Activated CD8-positive, alpha-beta T cell treated with anti-CD3 and anti-CD28 coated beads, Interleukin-2, amount 10 ng/mL, durations not matched to agents 7 days and 5 days (primary cell): ENCODE measurements at places on chromosomes 13 and 19. TPM values are rescaled to one million over a fixed set of nuclear protein-coding genes. Genes with fewer than 3 reads are reported as not detected.

The GPR183 gene
- 5.2 TPM for total RNA-seq

The ZNF575 gene
- total RNA-seq = 3.4 TPM

The TMEM38A gene
- 0.60 TPM for total RNA-seq

The SMIM17 gene
- total RNA-seq = 0.31 TPM

The KASH5 gene
- not detected for total RNA-seq

The EXOC3L2 gene
- total RNA-seq = not detected

The MEF2B gene
- 2.2 TPM for total RNA-seq

The ANGPTL4 gene
- total RNA-seq = not detected

The GRK1 gene
- not detected for total RNA-seq

The C2CD4C gene
- not detected for total RNA-seq

The TARM1 gene
- not detected for total RNA-seq

The SLITRK6 gene
- total RNA-seq = not detected

The C19orf67 gene
- total RNA-seq = not detected

The UNC13A gene
- total RNA-seq = 0.03 TPM

The METTL21C gene
- total RNA-seq = not detected

The CGB7 gene
- total RNA-seq = not detected

The ZNF561 gene
- total RNA-seq = 21.1 TPM

The SHFL gene
- total RNA-seq = 89.5 TPM

The ZNF85 gene
- total RNA-seq = 24.7 TPM
